PC-3 (cell line): ENCODE measurements at places on chromosomes 12 and 14. TPM values are rescaled to one million over a fixed set of nuclear protein-coding genes. Genes with fewer than 3 reads are reported as not detected.
A peak's percentile ranks its signal among the peaks of the same experiment; 100 is the strongest.

DNA sequence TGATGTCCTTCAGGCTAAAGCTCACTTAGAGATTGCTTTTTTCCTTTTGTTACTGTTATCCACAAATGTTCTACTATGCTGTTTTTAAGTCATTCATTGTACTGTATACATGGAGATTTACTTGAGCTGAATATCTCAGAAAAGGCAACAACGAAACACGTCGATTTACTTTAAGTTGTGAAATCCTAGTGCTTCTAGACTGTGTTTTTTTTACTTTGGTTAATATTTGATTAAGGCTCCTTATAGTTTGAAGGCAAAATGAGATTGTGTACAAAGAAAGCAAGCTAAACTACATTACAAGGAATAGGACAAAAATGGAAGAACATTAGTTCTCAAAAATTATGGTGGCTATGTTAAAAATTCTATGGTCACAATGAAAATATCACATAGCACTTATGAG lies 114.5 kb downstream of the SLC35F4 start:
- H3K27ac ChIP-seq: no peak overlapping the region
- peaks cover 5% of the 10 kb centered on the region; the same call in 1 of the 2 replicates for H3K27me3 ChIP-seq
- no peak overlapping the region for H3K4me3 ChIP-seq
- H3K36me3 ChIP-seq: no peaks in the 10 kb centered on the region
- H3K4me1 ChIP-seq: peaks cover 26% of the 10 kb centered on the region

Gene RILPL1
- total RNA-seq: 14.7 and 18.8 TPM in 2 replicates

Gene TOMM20L
- total RNA-seq: not detected in 2 replicates

GRCh38 chr12:52768479-52769200 lies 8.5 kb downstream of the KRT76 start:
- H3K27ac ChIP-seq: no peak overlapping the region
- no peak overlapping the region for H3K4me3 ChIP-seq
- H3K4me1 ChIP-seq: no peaks in the 10 kb centered on the region; the same call in 1 of the 2 replicates
- H3K36me3 ChIP-seq: no peaks in the 10 kb centered on the region
- no peak for DNase-seq
- peaks cover 8% of the 10 kb centered on the region; the same call in 1 of the 2 replicates for H3K27me3 ChIP-seq

DNA sequence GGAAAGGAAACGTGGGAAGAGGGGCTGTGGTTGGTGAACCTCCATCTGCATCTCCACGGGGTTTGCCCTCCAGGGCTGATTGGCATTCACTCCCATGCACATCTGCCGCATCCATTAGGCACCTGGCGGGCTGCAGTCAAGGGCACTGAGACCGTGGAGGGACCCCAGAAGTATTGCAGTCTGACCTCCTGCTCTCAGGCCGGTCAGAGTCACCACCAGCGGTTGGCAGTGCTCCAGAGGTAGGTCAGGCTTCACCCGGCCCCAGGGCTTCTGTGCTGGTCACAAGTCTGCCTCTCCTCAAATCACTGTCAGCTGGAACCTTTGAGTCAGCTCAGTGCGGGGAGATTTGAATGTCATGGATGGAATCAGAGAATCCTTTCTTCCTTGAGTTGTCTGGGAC lies 132.3 kb downstream of the PAPOLA start:
- H3K27me3 ChIP-seq: peaks cover 28% of the 10 kb centered on the region
- H3K36me3 ChIP-seq: no peaks in the 10 kb centered on the region
- H3K4me1 ChIP-seq: no peaks in the 10 kb centered on the region
- H3K4me3 ChIP-seq: no peak overlapping the region

Gene GDF3
- total RNA-seq: not detected in 2 replicates

DNA sequence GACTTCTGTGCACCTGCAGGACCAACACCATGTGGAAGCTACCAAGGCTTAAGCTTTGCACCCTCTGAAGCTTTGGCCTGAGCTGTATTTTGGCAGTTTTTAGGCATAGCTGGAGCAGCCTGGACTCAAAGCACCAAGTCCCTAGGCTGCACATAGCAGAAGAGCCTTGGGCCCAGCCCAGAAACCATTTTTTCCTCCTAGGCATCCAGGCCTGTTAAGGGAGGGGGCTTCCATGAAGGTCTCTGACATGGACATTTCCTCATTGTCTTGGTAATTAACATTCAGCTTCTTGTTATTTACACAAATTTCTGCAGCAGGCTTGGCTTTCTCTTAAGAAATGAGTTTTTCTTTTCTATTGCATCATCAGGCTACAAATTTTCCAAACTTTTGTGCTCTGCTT lies 475.8 kb upstream of the FLRT2 start:
- H3K27me3 ChIP-seq: no peaks in the 10 kb centered on the region
- no peak overlapping the region for H3K27ac ChIP-seq
- H3K4me3 ChIP-seq: no peak overlapping the region
- H3K36me3 ChIP-seq: no peaks in the 10 kb centered on the region
- H3K4me1 ChIP-seq: no peaks in the 10 kb centered on the region

GRCh38 chr14:31026077-31026449 lies at the start of gene STRN3:
Gene STRN3 (minus strand): TSS chr14:31026379. CDS start chr14:31026185, 194 bp downstream.
- peaks cover 16% of the 10 kb centered on the region for H3K4me1 ChIP-seq
- H3K27me3 ChIP-seq: no peaks in the 10 kb centered on the region
- H3K36me3 ChIP-seq: peaks cover 11% of the 10 kb centered on the region
- peak within 1 kb of the TSS; percentile 84 for H3K27ac ChIP-seq

DNA sequence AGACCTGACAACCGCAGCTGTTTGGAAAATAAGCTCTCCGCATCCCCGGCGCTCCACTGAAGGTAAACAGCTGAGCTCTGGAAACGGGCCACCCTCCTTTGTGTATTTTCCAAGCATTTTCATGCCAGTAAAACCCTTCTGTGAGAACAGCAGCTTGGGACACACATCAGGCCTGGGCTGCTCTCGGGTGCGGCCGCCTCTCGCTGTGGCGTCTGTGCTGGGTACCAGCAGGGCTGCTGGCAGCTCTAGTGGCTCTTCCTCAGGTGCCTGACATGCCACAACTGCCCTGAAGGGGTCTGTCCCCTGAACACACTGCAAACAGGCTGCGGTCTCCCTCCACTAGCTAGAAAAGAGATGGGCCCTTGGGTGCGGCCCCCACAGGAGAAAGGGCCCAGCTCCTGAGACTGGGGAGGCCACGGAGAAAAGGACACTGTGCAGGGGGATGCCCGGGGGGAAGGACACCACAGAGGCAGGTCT lies 96.3 kb downstream of the ITPK1 start:
- no peaks in the 10 kb centered on the region for H3K4me1 ChIP-seq
- H3K4me3 ChIP-seq: no peak overlapping the region
- H3K27me3 ChIP-seq: no peaks in the 10 kb centered on the region
- no peak overlapping the region for H3K27ac ChIP-seq
- no peaks in the 10 kb centered on the region for H3K36me3 ChIP-seq

GRCh38 chr14:100975671-100976070 lies 72.1 kb upstream of the RTL1 start:
- H3K27ac ChIP-seq: no peak overlapping the region
- peak; percentile 33 for DNase-seq
- no peak overlapping the region for H3K4me3 ChIP-seq
- H3K36me3 ChIP-seq: no peaks in the 10 kb centered on the region
- H3K4me1 ChIP-seq: peaks cover 33% of the 10 kb centered on the region
- no peaks in the 10 kb centered on the region for H3K27me3 ChIP-seq

Gene MOK
- 106 and 108 TPM in 2 replicates for total RNA-seq

Gene SIX4
- total RNA-seq: 29.2 and 33.2 TPM in 2 replicates

Gene CLECL1
- total RNA-seq: not detected in 2 replicates

Gene SART3
- total RNA-seq: 148 and 165 TPM in 2 replicates

- no peaks in the 10 kb centered on the region for H3K36me3 ChIP-seq
- no peak for DNase-seq
- no peaks in the 10 kb centered on the region for H3K27me3 ChIP-seq
- peaks cover 25% of the 10 kb centered on the region for H3K4me1 ChIP-seq
- H3K27ac ChIP-seq: no peak overlapping the region
Observed at GRCh38 chr14:91372671-91373495, 44.7 kb downstream of the CCDC88C start.

Gene AMDHD1
- total RNA-seq: 0.80 and 1.5 TPM in 2 replicates

DNA sequence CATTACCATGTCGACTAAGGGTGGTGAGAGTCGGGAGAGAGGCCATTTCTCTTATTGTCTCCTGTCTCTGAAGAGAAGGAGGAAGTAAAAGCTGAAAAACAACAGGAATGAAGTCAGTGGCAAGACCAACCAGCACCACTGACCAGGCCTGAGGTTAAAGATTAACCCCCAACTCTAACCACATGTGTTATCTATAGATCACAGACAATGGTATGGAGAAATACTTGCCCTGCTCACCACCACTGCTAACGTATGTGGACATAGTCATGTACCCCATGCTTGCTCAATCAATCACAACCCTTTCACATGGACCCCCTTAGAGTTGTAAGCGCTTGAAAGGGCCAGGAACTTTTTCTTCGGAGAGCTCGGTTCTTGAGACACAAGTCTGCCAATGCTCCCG lies 690.9 kb upstream of the LMO3 start:
- H3K36me3 ChIP-seq: no peaks in the 10 kb centered on the region
- no peaks in the 10 kb centered on the region for H3K27me3 ChIP-seq
- DNase-seq: no peak
- no peak overlapping the region for H3K4me3 ChIP-seq
- H3K27ac ChIP-seq: no peak overlapping the region

Gene GPR137C
- total RNA-seq: 0.63 and 0.91 TPM in 2 replicates

- no peaks in the 10 kb centered on the region for H3K27me3 ChIP-seq
- no peaks in the 10 kb centered on the region for H3K4me1 ChIP-seq
- H3K27ac ChIP-seq: no peak overlapping the region
- no peaks in the 10 kb centered on the region for H3K36me3 ChIP-seq
- DNase-seq: no peak
Observed at GRCh38 chr12:54917001-54917488, 62.7 kb downstream of the MUCL1 start.

Gene WASHC4
- total RNA-seq: 38.2 and 46.9 TPM in 2 replicates

Gene LTB4R2
- total RNA-seq: 9.3 and 19.3 TPM in 2 replicates

DNA sequence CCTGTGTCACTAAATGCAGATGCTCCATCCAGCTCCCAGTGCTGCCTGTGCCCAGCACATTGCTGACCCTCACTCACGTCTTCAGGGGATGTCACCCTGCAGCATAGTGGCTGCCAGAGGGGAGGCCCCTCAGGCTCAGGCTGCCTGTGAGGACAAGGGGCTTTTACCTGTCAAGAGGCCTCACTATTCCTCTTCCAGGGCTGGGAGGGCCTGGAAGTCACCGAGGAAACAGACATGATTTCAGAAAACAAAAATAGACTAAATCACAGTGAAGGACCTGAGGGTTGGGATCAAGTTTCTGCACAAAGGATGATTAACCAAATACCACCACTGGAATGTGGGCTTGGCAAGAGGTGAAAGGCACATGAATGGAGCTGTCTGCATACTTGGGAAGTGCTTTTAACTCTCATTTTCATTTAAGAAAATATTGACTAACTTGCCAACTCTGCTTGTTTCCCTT lies 1202.3 kb downstream of the BCL11B start:
- H3K36me3 ChIP-seq: no peaks in the 10 kb centered on the region
- DNase-seq: peak; percentile 69
- no peak overlapping the region for H3K27ac ChIP-seq
- peaks cover 12% of the 10 kb centered on the region; the same call in 1 of the 2 replicates for H3K4me1 ChIP-seq
- H3K27me3 ChIP-seq: 0 out of 2 replicates have a peak, but pooled peaks cover 2% of the 10 kb centered on the region
- no peak overlapping the region for H3K4me3 ChIP-seq

- H3K27ac ChIP-seq: no peak overlapping the region
- no peaks in the 10 kb centered on the region for H3K27me3 ChIP-seq
- H3K4me3 ChIP-seq: no peak overlapping the region
Observed at GRCh38 chr12:74449872-74450271, 87.8 kb upstream of the ATXN7L3B start.

DNA sequence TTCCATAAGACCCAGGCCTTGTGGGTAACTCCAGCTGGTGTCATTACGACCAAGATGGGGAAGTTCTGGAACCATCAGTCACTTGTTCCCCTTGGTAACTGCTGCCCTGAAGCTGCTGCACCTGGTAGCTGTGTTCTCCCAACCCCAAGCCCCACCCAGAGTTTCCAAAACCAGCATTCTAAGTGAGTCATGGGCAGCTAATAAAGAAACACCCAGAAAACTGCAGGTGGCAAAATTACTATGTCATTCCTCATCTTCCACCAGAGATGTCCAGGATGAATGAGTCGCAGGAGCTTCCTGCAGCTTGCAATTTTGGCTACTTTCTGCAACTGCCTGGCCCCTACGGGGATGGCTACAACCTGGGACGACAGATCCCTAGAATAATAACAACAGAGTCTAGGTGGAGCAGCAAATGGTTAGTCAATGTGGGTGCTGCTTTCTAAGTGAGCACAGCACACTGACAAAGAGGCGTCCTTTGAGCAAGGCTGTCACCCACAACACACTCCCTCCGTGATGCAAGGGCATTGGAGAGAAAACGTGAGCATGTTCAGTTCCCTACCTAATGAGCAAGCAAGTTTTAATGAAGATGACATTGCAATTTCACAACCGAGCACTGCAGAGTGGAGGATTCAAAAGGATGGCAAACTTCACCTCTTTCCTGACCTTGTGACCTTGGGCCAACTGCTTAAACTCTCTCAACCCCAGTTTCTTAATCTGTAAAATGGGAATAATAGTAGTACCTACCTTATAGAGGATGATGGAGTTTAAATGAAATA lies 301.4 kb upstream of the NOS1 start:
- H3K4me1 ChIP-seq: peaks cover 17% of the 10 kb centered on the region
- H3K27me3 ChIP-seq: no peaks in the 10 kb centered on the region
- H3K27ac ChIP-seq: peak overlapping the region; percentile 22
- H3K36me3 ChIP-seq: no peaks in the 10 kb centered on the region
- H3K4me3 ChIP-seq: no peak overlapping the region
